ENCODE measurements at places on chromosomes 4 and X.

DNA sequence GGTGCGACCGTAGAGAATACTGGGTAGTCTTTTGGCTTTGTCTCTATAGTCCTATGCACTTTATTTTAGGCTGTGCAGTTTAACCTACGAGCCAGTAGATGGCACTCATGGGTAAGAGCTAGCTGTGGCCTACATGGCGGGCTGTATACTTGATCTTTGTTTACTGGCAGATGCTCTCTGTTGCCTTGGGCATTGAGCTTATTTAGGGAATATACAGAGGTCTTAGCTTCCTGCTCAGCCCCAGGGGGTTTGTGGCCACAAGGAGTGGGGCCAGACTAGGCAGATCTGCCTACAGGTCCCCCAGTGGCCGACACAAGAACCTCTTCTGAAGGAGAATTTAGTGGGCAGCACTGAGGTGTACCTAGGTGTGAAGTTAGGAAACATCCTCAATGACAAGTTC, 227.6 kb upstream of the HDX start:
- no peak for DNase-seq

DNA sequence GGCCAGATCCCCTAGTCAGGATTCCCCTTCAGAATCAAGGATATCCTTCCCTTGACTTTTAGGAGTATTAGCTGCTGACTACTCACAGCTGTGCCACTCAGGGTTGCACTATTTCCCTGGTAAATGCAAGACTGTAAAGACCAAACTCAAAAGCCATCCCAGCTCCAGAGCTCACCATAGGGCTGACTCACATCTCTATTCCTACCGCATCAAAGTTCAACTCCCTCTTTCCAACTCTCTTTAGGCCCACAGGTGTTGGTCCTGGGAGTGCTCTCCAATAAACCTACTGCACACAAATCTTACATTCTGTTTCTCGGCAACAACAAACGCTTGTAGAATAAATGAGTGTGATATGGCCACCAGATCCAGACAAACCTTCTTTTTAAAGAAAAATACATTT, 109.6 kb downstream of the PPP3CA start:
- DNase-seq, result no peak

- no peak for DNase-seq
Measured at GRCh38 chrX:38438321-38438720, 85.9 kb downstream of the OTC start.

DNA sequence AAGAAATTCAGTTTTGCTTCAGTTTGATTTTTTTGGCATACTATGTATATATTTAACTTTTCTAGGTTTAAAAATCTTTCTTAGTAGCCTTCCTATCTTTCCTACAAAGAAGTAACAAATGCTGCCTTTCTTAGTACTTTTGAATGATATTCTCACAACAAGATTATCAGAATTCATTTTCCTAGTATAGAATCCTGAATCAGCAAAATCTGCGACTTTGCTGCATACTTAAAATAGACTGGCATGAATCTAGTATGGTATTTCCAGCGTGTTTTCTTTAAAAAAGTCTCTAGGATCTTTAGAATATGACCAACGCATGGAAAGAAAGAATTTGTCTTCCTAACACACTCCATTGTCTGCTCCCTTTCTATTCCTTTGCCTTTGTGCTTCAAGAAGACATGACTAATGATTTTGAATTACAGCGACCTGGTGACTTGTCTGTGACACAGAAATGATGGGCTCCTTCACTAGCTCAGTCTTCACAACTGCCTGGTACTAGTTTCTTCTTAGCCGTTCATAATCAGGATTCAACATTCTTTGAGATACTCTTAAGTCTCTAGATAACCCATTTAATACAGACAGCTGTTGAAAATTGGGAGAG, 349.8 kb downstream of the PPARGC1A start:
- DNase-seq, result no peak

GRCh38 chr4:110503270-110504083, 27.5 kb downstream of the ENPEP start:
- no peak for DNase-seq
